Esophagus muscularis mucosa (tissue), 4 donors: ENCODE measurements at places on chromosomes 5 and 9. TPM values are rescaled to one million over a fixed set of nuclear protein-coding genes. Genes with fewer than 3 reads are reported as not detected.

Gene PCDHAC1
- 5.0 TPM for total RNA-seq

Gene AJM1
- total RNA-seq = 11.1 TPM

Gene ASTN2
- 4.6 TPM for total RNA-seq

Gene KDM4C
- total RNA-seq = 41.1 TPM

Gene C6
- 1.7 TPM for total RNA-seq

Gene NEK6
- 14.1 TPM for total RNA-seq

Gene TICAM2
- total RNA-seq = 3.0 TPM

Gene PLPP7
- 22.5 TPM for total RNA-seq

Gene TPPP
- 19.5 TPM for total RNA-seq

Gene BHMT
- 4.8 TPM for total RNA-seq

Gene CBY3
- total RNA-seq = not detected

Gene MARVELD2
- total RNA-seq = 0.86 TPM

Gene ARAP3
- 9.0 TPM for total RNA-seq

Gene KIF20A
- total RNA-seq = 0.50 TPM

Gene MED22
- 44.6 TPM for total RNA-seq

Gene POLR3G
- total RNA-seq = 0.42 TPM

Gene PCSK1
- total RNA-seq = 1.3 TPM

Gene CARD6
- total RNA-seq = 9.5 TPM

Gene TAF1L
- total RNA-seq = not detected

Gene SMIM33
- not detected for total RNA-seq

Gene IDNK
- 5.2 TPM for total RNA-seq

Gene FBXL7
- total RNA-seq = 27.8 TPM

Gene PCDHB12
- 2.5 TPM for total RNA-seq

Gene LCNL1
- 0.39 TPM for total RNA-seq

Gene LMX1B
- 0.66 TPM for total RNA-seq

Gene SLCO6A1
- total RNA-seq = not detected

Gene ADRA1B
- total RNA-seq = 1.7 TPM

Gene HNRNPK
- 532 TPM for total RNA-seq

Gene PCDHB7
- total RNA-seq = 2.8 TPM

Gene ACTBL2
- total RNA-seq = not detected

Gene CNTNAP3
- total RNA-seq = 80.2 TPM

Gene PCDHB3
- 1.3 TPM for total RNA-seq

Gene POLE3
- 42.6 TPM for total RNA-seq

Gene TNFAIP8
- total RNA-seq = 20.2 TPM

Gene TRIM14
- total RNA-seq = 13.7 TPM

Gene EDIL3
- 10.0 TPM for total RNA-seq

Gene CEL
- 0.42 TPM for total RNA-seq

Gene GRM6
- total RNA-seq = not detected

Gene WNT8A
- not detected for total RNA-seq

Gene KIF4B
- under 0.01 TPM for total RNA-seq

Gene PIK3R1
- 327 TPM for total RNA-seq

Gene PDCD1LG2
- total RNA-seq = 3.1 TPM

Gene IL4
- total RNA-seq = not detected

Gene RAB14
- total RNA-seq = 30.7 TPM

Gene STPG3
- not detected for total RNA-seq

Gene DDX4
- not detected for total RNA-seq

Gene KCNIP1
- total RNA-seq = 1.7 TPM

Gene ZNF474
- 0.71 TPM for total RNA-seq

Gene QRFP
- not detected for total RNA-seq

Gene NIPAL4
- total RNA-seq = 2.8 TPM

Gene PCA3
- total RNA-seq = 0.65 TPM

Gene SNCAIP
- 2.8 TPM for total RNA-seq

Gene NPR3
- total RNA-seq = 2.1 TPM

Gene SLC36A2
- not detected for total RNA-seq

Gene ACER2
- 2.8 TPM for total RNA-seq
